Kidney epithelial cell (primary cell): ENCODE measurements at places on chromosomes 2 and 18. TPM values are rescaled to one million over a fixed set of nuclear protein-coding genes. Genes with fewer than 3 reads are reported as not detected.

- no peak for DNase-seq
These were observed 196.2 kb downstream of the CLIP4 start for GRCh38 chr2:29311458-29311857.

DNA sequence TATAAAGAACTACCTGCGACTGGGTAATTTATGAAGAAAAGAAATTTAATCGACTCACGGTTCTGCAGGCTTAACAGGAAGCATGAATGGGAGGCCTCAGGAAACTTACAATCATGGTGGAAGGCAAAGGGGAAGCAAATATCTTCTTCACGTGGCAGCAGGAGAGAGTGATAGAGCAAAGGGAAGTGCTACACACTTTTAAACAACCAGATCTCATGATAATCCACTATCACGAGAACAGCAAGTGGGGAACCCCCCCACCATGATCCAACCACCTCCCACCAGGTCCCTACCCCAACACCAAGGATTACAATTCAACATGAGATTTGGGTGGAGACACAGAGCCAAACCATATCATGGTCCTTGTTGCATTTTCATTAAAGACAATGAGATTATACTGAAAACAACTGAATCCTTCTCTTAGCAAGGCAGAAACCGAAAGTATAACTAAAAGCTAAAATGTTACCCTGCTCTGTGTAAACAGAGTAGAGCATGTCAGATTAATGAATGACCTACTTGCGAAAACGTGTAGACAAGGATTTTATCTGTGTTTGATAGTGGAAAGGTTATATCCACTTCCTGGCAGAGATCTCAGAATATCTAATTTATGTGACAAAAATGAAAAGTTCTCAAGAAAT is 60.1 kb upstream of the RBBP8 start:
- DNase-seq = no peak

DNA sequence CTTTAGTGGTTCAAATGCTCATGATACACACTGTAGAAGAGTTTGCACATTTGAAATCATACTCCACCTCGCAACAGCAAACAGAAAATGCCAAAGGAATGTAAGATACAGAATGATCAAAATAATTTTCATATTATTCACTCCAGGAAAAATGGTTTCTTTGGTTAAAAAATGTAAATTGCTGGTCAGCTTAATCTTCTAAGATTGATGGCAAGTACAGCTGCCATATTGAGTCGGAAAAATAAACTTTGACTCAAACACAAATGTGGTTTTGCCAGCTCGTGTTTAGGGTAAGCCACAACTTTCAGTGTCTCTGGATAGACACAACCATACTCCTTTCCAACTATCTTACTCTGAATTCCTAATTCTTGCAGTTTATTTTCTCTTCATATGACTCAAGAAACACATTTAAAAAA is 154.9 kb upstream of the SMIM21 start:
- no peak for DNase-seq

- no peak for DNase-seq
These were observed 1207.8 kb upstream of the FAM98A start for GRCh38 chr2:34806891-34807290.

DNA sequence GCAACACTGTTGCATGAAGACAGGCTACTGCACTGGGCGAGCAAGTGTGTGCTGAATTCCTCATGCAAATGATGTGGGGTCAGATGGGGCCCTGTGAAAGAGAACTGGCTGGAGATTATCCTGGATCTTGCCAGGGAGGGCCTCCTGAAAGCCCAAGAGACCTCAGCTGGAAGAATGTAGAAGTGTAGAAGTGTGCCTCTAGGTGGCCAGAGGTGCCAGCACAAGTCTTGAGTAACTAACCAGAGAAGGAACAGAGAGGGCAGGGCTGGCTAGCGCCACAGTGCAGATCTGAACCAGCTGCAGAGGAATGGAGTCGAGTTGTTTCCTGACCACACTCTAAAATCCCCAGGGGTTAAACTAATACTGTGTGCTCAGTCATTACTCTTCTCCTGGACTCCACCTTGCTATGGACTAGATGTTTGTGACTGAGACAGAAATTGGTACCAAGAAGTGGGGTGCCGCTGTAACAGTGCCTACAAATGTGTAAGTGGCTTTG is 399.3 kb downstream of the LRATD1 start:
- DNase-seq = no peak

- no peak for DNase-seq
These were observed 687.2 kb downstream of the RNF144A start for GRCh38 chr2:7604456-7604855.

DNA sequence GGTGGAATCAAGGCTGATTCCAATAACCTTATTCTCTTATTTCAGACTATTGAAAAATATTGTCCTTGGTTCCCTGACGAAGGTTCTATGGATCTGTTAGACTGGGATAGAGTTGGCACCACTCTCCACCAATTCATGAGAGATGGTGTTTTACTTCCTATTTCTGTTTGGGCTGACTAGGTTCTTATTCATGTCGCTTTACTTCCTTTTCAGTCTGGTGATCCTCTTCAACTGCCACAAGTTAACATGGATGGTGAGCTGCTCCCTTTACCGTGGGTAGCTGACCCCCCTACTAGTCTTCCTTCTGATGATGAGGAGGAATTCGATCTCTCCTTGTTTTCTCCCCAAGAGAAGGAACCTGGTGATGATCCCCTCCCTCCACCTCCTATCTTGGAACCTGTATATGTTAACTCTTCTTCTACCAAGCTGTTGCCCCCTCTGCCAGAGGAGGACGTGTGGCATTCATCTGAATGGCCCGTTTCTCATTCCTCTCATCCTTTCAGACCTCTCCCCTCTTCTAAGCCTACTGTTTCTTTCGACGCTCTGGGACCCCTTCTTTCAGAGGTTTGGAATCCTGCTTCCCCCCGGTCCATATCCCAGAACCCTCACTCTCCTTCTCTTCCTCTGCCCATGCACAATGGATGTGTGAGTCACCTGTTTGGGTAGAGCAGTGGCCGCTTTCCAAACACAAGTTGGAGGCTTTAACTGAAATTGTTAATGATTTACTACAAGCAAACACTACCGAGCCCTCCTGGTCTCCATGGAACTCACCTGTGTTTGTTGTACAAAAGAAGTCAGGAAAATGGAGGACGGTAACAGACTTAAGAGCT is 13.5 kb upstream of the CNOT11 start:
- DNase-seq = peak; percentile 79

- no peak for DNase-seq
These were observed 68.5 kb upstream of the PID1 start for GRCh38 chr2:229339618-229340017.

DNA sequence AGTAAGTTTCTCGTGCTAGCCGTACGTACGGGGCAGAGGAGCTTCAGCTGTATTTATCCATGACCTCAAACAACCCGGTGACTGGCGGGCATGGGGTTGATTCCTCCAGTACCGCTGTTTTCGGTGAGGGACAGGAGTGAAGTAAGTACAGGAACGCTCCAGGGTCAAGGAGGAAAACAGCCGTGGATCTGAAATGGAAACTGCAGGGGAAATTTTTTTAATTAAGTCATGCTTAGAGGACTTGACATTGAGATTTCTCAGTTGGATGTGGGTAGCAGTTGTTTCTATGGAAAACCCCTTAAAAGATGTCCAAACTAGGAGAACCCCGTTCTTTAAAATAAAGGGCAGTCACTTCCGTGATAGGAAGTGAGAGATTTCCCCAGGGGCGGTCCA is 1.2 kb downstream of the RAB12 start:
- DNase-seq = no peak

DNA sequence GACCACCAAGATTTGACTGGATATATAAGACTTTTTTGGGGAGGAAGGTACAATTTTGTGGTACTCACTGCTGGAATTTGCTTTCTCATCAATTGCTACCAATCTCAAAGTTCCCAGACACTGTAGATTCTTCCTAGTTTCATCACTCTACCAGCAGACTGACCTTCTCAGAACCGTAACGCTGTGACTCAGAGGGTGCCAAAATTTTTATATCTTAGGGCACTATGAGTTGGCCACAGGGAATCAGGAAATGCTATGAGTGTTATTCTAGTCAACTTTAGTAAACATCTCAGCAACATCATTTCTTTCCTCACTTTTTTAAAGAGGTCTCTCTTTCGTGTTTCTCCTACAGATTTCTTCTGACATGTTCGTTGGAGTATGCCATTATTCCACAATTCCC is 499.0 kb downstream of the TMX3 start:
- DNase-seq = no peak

GRCh38 chr18:55235094-55235461 is 275.8 kb upstream of the CCDC68 start:
- DNase-seq = no peak

- no peak for DNase-seq
These were observed 20.9 kb upstream of the COL6A3 start for GRCh38 chr2:237434866-237435311.

GRCh38 chr18:32287249-32287648 is 97.4 kb downstream of the MEP1B start:
- DNase-seq = no peak

GRCh38 chr18:49596687-49597086 is 34.8 kb downstream of the LIPG start:
- DNase-seq = no peak

- DNase-seq = no peak
These were observed 73.1 kb upstream of the TNP1 start for GRCh38 chr2:216932863-216933548.

DNA sequence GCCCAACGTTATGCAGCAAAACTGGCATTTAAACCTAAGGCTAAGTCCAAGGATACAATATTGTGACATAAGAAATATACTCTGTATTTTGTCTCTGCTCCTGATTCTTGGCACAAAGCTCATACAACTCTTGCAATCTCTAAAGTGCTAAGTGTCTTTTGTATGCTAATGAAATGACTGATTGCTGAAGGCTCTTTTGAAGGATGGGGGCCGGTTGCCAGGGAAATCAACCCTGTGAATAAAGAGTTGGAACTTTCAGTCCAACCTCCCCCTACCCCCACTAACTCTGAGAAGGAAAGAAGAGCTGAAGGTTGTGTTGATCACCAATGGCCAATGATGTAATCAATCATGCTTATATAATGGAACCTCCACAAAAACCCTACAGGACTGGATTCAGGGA is 40.3 kb downstream of the SESTD1 start:
- no peak for DNase-seq

The DSC3 gene
- total RNA-seq = 3.3 and 3.4 TPM in 2 replicates

The GREB1 gene
- 2.8 and 4.8 TPM in 2 replicates for total RNA-seq

The PTPRM gene
- 59.8 and 65.5 TPM in 2 replicates for total RNA-seq

The KCNG3 gene
- 0.55 and 0.79 TPM in 2 replicates for total RNA-seq

The GPR39 gene
- total RNA-seq = 5.9 and 13.8 TPM in 2 replicates

The GAREM1 gene
- 2.9 and 3.8 TPM in 2 replicates for total RNA-seq

The C2orf78 gene
- total RNA-seq = not detected in 2 replicates

The CDKL4 gene
- total RNA-seq = 1.2 TPM in 1 of 2 replicates, not detected in the other
